A549 treated with GW870086 at 1 μM for 4 hours (cell line): ENCODE measurements at places on chromosomes 3 and 15. TPM values are rescaled to one million over a fixed set of nuclear protein-coding genes. Genes with fewer than 3 reads are reported as not detected.

ALDH1A2 gene
- total RNA-seq = 0.21 TPM in 1 of 5 replicates, not detected in the others

MINAR1 gene
- 0.39 to 0.64 TPM (median 0.53 TPM) in 5 replicates for total RNA-seq

BTBD1 gene
- total RNA-seq = 43.5 to 63.4 TPM (median 57.0 TPM) in 5 replicates

IL5RA gene
- total RNA-seq = 0.10 TPM in 1 of 5 replicates, not detected in the others

PLA2G4F gene
- total RNA-seq = not detected in 5 replicates

C15orf61 gene
- 3.4 to 4.4 TPM (median 4.1 TPM) in 5 replicates for total RNA-seq

IQCH gene
- total RNA-seq = 1.1 to 2.3 TPM (median 1.3 TPM) in 5 replicates

ENTPD3 gene
- 0.05 to 0.10 TPM in 2 of 5 replicates, not detected in the others for total RNA-seq

GOLGA6D gene
- 0.05 to 0.09 TPM in 2 of 5 replicates, not detected in the others for total RNA-seq

C3orf49 gene
- not detected in 5 replicates for total RNA-seq

LRRC3B gene
- total RNA-seq = not detected in 5 replicates

SIDT1 gene
- total RNA-seq = 0.43 to 1.1 TPM (median 0.80 TPM) in 5 replicates

RRP9 gene
- total RNA-seq = 39.3 to 48.3 TPM (median 43.6 TPM) in 5 replicates

TTLL13 gene
- 0.17 to 0.51 TPM (median 0.24 TPM) in 4 of 5 replicates, not detected in the other for total RNA-seq

NR1D2 gene
- 7.7 to 10.0 TPM (median 8.4 TPM) in 5 replicates for total RNA-seq

SH3GL3 gene
- 0.15 to 0.64 TPM (median 0.59 TPM) in 5 replicates for total RNA-seq

KBTBD12 gene
- total RNA-seq = not detected in 5 replicates

COL6A5 gene
- not detected in 5 replicates for total RNA-seq

WDR72 gene
- total RNA-seq = 4.9 to 7.1 TPM (median 6.7 TPM) in 5 replicates

ERC2 gene
- total RNA-seq = not detected in 5 replicates

C15orf40 gene
- total RNA-seq = 42.0 to 49.8 TPM (median 42.9 TPM) in 5 replicates

BCL6 gene
- 6.6 to 10.1 TPM (median 9.5 TPM) in 5 replicates for total RNA-seq

GOLGA8O gene
- total RNA-seq = 0.14 to 0.37 TPM (median 0.24 TPM) in 5 replicates

PLIN1 gene
- total RNA-seq = 0.05 to 0.25 TPM (median 0.13 TPM) in 4 of 5 replicates, not detected in the other
